Stimulated activated naive CD8-positive, alpha-beta T cell treated with anti-CD3 and anti-CD28 coated beads, Interleukin-15, amount 100 ng/mL, for 72 hours (primary cell): ENCODE measurements at places on chromosomes 3 and 15.

DNA sequence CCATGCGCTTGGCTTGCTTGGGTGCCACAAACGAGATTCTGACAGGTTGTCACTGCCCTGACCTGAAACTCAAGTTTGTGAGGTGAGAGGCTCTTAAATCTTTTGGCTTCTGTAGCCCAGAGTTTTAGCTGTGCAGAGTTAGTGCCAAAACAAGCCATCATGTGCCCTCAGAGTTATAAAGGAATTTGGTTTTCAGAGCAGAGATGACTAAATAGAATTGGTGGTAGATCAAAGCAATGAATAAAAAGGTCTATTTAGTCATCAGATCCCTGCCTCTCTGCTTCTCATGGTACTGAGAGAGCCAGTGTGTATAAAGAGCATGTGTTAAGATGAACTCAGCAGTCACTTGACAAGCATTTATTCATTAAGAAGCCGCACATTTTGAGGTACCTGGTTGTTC is 207.5 kb upstream of the DPH6 start:
- DNase-seq = no peak

- no peak for DNase-seq
These were observed 11.6 kb downstream of the CCNL1 start for GRCh38 chr3:157148196-157148889.

DNA sequence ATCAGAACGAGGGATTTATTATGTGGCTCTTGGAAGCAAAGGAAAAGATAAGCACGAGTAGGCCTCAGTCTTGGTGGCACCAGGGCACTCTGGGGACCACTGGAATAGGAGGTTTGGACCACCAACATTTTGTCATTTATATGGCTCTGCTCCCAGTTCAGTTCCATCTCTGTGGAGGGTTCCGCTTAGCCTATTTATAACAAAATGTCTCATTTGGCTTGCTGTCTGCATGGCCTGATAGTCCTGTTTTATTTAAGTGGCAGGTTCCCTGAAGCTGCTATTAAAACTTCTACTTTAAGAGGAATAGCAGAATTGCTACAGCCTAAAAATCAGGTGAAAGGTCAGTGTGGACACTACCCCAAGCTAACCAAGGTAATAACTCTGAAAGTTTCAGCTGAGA is 27.2 kb downstream of the MAP2K5 start:
- DNase-seq = no peak

DNA sequence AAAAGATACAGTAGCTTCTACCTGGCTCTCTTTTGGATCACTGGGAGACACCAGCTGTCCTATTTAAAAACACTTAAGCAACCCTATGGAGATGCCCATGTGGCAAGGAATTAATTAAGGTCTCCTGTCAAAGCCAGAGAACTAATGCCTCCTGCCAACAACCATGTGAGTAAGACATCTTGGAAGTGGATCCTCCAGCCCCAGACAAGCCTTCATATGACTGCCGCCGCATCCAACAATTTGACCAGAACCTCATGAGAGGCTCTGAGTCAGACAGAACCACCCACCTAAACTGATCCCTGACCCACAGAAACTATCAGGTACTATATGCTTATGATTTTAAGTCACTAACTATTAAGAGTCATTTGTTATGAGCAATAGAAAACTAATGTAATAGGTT is 22.3 kb downstream of the IFT80 start:
- DNase-seq = no peak

- peak; percentile 21 for DNase-seq
These were observed 71.4 kb upstream of the BHLHE40 start for GRCh38 chr3:4907643-4908432.

DNA sequence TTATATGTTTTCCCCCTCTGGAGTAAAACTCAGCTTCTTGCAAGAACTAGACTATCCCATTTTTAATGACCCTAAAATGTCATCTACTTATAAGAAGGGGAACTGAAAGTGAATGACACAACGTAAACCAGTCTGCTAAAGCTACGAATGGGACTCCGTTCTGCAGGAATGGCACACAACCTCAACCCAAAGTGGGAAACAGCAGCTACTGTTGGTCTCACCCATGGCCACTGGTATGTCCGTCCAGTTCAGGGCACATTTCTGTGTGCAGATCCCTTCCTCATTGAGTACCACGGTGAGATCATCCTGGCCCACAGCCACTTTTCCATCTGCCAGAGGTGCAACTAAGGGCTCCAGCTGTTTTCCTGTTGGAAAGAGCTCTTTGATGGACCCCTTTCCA is 23.8 kb downstream of the VPS39 start:
- DNase-seq = no peak

DNA sequence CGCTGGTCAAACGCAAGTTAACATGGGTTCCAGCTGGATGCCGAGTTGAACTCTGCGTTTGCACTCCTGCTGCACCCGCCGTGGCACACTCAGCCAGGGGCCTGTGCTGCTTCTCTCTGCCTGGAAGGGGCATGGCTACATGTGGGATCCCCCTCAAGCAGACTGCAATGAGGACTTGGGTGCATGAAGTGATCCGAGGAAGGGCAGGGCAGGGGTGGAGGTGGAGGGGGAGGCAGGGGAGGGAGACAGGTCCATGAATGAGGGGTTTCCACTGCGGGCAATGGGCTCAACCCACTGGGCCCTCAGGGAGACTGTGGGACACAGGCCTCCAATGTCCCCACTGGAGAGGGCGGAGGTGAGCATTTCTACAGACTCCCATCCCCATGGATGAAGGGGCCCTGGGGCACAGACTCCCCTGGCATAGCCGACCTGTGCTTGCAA is 141.6 kb upstream of the MEF2A start:
- DNase-seq = no peak

DNA sequence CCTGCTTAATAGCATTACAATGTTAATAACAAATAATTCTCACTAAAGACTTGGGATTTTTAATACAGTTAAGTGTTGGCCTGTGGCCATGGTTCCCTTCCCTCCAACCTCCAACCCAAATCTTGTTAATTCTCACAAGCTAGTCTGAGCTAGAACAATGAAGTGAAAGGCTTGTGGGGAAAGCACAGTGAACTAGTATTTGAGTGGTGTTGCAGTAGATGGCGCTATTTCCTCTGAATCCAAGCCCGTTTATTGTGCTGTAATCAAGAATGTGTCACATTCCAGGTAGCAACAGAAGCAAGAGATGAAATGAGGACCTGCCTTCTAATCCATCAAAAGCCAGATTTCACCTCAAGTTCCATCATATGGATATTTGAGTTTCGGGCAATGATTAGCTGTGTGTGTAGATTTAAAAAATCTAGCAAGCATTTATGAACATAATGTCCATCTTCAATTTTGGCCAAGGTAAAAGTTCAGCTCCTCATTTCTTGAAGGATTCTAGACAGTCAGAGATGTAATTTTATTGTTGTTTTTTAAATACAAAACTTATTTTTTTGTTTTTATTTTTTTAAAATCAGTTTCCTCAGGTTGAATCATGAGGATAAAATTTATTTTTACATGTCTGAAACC is 160.7 kb downstream of the SQOR start:
- peak; percentile 8 for DNase-seq

DNA sequence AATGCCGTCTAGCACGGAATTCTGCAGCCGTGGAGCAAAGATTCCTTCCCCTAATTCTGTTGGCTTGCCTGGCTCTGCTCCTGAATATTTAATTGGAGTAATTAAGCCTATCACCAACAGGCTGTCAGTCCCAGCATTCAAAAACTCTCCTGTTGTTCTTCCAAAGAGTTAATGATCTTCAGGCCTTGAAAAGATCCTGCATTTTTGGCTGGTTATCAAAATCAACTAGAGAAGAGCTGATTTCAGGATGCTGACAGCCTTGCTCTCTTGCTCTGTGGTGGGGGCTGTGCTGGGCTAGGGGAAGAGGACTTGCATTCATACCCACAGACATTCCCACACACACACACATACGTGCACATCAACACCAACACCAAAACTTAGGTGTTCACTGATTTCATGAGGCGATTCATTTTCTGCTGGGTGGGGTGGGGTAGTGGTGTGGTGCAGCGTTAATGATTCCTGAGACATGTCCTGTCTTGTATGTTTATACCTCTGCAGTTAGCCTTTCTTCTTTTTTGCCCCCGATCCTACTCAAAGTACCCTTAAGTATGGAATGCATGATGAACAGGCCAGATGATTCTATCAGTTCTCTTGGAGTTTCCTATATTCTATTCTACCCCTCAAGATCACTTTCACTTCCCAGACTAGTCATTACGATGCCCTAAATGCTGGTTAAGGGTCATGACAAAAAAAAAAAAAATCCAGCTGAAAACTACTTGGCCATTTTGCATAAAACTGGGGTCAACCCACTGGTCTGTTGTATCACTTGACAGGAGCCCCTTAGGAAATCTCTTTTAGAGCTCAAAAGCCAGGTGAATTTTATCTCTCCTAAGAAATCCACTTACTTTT is 42.3 kb downstream of the CPN2 start:
- DNase-seq = no peak

- no peak for DNase-seq
These were observed 37.5 kb downstream of the TTC23 start for GRCh38 chr15:99211926-99212325.

- no peak for DNase-seq
These were observed 421.6 kb upstream of the CBLB start for GRCh38 chr3:106290304-106290997.

DNA sequence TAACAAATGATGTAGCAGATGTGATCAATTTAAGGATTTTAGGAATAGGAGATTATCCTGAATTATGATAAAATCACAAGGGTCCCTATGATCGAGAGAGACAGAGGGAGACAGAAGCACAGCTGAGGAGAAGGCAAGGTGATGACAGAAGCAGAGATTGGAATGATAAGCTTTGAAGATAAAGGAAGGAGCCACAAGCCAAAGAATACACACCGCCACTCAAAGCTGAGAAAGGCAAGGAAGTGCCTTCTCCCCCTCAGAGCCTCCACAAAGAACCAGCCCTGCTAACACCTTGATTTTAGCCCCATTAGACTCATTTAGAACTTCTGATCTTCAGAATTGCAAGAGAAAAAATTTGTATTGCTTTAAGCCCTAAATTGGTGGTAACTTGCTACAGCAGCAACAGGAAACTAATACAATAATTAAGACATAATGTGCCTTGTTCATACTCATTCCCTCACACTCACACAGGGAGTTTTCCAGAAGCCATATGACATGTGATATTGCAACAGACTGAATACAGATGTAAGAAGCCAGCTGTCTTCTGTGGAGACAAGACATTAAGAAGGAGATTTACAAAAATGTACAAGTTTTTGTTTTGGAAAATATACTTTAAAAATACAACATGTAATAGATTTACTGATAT is 38.2 kb downstream of the TRANK1 start:
- no peak for DNase-seq

GRCh38 chr3:51311055-51311454 is 74.0 kb upstream of the MANF start:
- DNase-seq = no peak

GRCh38 chr3:70149714-70150400 is 150.3 kb downstream of the SAMMSON start:
- no peak for DNase-seq
